ENCODE measurements at places on chromosomes 1 and 21.

DNA sequence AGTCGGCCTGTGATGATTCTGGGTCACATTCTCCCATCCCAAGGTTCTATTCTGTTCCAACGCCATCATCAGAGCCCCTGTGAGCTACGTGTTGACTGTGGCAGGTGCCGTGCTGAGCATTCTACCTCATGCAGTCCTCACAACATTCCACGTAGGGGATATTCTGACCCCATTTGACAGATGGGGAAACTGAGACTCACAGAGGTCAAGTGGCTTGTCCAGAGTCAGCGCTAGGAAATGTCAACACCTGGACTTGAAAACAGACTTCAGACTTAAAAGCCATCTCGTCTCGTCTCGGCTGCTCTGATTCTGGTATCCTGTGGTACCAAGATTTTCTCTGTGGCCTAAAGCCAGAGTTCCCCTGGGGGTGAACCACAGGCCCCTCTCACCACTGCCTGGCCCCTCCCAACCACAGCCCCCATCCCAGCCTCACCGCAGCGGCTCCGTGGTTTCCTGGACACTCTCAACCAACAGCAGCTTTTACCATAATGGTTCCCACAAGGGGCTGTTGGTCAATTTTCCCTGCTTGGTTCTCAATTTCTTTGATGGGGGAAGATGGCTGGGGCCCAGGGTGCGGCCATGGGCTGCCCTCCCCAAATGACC is 39.6 kb downstream of the SDC3 start:
- DNase-seq: peak; percentile 52

GRCh38 chr1:176515310-176515709 is 52.3 kb downstream of the PAPPA2 start:
- no peak for DNase-seq

GRCh38 chr21:38177919-38178652 is 78.7 kb upstream of the KCNJ15 start:
- no peak for DNase-seq

DNA sequence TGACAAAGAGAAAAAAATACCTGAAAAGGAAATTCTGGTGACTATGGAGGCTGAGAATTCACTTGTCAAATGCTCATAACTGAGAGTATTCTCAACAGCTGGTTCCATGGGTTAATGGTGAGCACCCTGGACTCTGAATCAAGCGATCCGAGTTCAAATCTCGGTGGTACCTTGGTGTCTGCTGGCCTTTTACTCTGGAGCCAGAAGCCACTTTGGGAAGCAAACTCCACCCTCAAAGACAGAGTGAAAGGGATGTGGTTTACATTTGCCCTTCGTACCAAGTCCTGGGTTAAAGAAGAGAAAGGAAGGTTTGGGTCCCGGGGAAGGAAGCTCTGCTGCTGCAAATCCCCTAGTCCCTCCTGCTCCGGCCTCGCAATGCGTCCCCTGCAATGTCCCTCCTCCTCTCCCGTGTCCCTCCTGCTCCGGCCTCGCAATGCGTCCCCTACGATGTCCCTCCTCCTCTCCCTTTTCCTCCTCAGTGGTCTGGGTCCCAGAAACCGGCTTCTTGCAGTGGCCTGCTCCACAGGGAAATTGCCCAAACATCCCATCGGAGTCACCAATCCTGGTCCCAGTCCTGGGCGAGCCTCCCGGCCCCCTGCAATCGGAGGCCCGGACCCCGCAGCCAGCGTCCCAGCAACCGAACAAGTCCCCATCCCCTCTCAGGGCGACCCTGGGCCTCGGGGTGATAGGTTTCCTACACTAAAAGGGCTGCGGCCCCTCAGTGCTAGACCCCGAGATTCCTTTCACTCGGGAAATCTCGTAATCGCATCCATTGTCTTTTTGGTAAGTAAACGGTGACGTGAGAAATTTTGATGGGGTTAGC is 129.4 kb downstream of the PPIAL4G start:
- peak; percentile 70 for DNase-seq

DNA sequence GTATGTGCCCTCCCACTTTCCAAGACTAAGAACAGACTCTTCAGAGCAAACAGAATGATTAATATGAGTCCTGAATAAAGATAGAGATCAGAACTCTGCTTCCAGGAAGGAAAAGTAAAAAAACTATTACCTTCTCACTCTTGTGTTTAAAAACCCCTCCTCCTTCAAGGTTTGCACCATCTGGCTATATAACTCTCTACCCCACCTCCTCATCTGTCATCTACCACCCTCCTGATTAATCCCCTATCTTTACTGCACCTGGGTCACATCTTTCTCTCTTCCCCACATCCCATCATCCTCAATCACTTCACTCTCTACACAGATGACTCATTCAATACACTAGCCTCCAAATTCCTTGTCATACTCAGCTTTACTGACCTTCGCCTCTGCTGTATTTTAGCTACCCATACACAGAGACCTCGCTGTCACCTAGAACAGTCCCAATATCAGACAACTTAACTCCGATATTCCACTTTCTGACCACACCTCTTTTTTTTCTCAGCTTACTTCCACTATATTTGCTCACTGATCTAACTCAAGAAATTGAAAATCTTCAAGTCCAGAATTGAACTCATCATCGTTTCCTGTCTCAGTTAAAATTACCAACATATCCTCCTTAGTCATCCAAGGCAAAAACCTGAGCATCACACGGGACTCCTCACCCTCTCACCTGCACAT is 3.7 kb downstream of the SCMH1 start:
- peak; percentile 66 for DNase-seq

- DNase-seq: no peak
Measured at GRCh38 chr1:65255035-65255655, 54.2 kb upstream of the DNAJC6 start.

GRCh38 chr1:71080230-71080738 is 551 bp downstream of the ZRANB2 start:
- peak; percentile 36 for DNase-seq

GRCh38 chr1:86324130-86324822 is 71.8 kb downstream of the ODF2L start:
- no peak for DNase-seq

GRCh38 chr1:8284127-8284526 is 33.8 kb upstream of the SLC45A1 start:
- no peak for DNase-seq

DNA sequence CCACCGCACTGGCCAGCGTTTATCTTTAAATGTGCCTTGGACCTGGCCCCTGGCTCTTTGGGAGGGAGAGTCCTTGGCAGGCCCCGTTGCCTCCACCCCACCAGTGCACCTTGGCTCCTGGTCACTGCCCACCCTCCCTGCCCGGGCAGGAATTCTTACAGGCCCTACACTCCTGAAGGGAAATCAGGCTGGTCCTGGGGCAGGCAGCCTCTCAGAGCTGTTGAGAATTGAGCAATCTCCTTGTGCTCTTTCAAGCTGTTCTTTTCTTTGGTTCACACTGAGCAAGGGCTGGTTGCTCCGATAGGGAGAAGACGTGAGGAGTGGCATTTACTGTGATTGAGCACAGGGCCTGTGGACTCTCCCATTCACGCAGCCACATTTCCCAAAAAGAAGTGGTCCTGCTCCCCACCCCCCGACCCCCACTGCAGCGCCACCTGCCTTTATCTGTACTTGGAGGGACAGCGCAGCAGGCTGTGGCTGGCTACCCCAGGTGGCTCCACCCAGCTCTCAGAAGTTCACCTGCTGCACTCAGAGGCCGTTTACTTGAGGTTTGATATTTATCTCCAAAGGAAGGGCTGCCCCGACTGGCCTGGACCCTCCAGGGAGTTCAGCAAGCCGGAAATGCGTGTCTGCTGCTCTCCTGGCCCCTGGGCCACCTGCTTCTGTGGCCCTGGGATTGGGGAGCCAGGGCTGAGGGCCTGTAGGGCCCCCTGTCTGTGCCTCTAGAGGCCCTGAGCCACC is 47.8 kb downstream of the SKI start:
- no peak for DNase-seq

DNA sequence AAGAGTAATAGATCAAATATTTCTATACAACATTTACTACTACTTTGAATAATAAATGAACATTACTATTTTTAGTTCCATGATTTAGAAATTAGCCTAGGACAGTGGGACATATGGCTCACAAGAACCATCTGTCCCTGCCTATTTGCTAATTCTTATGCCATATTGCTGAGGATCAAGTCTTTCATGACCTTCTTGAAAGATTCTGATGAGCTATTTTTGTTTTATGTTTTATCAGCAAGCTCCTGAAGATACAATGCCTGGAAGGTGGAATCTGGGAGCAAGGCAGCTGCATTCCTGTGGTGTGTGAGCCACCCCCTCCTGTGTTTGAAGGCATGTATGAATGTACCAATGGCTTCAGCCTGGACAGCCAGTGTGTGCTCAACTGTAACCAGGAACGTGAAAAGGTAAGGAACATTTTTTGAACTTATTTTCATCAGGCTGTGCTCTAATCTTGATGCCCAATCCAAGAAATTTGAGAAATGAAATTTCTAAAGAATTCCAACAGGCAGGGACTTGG is 326.7 kb downstream of the PAPPA2 start:
- DNase-seq: no peak

DNA sequence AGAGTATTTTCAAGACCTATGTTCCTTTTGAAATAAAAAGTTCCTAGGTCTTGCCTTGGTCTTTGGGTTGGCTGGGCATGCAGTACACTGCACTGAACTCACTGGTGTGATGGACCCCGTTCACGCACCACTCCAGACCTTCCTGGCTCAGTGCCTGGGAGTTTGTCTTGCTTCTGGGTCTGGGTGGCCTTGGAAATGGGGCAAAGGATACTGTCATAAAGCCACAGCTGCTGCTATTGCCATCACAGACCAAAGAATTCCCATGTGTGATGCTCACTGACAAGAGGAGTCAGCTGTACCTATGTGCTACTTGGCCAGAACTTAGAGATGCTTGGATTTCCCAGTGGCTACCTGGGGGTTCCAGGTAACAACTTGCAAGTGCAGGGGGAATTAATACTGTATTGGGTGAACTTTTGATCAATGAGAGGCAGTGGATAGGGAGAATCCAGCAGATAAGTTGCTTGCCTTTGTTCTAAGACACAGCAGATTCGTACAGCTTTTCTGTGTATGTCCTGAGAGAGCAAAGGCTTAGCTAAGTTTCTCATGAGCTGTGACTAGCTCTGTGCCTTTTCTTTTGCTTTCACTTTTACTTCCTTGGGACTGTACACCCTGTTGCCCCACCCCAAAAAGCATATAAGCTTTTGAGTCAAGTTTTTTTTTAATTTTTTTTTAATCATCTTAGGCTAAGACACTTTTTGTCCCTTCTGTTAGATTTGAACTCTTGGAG is 115.3 kb downstream of the RUNX1 start:
- DNase-seq: peak; percentile 58

DNA sequence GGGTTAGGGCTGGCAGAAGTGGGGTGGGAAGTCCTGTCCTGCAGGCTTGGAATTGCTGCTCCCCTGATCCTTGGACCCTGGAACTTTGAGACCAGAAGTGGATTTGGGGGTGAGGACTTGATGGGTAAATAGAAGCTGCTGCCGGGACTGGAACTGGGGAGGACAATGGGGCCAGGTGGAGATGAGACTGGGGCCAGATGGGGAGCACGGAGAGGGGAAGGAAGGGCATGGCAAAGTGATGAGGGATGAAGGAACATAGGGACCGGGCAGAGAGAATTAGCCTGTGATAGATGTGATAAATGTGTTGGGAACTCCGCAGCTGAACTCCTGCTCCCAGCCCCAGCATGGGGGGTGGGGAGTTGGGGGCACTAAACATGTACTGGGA is 637 bp downstream of the NHLH1 start:
- DNase-seq: no peak

DNA sequence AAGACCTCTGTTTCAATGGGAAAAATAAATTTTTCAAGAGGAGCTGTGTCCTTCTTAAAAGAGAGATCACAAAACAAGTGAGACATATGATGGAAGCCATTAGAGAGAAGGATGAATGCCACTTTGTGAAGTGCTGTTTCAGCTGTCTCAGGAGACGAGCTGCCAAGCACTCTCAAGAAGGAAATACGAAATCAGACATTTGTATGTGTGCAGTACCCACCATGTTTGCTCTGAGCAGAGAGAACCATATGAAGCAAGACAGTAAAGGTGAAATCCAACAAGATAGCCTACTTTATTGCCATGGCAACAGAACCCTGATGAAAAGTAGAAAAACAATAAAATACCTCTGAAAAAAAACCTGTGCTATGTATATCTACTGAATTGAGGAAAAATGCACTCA is 168.1 kb downstream of the AMY1C start:
- no peak for DNase-seq

- DNase-seq: no peak
Measured at GRCh38 chr1:31584869-31585735, 8.8 kb downstream of the TINAGL1 start.

DNA sequence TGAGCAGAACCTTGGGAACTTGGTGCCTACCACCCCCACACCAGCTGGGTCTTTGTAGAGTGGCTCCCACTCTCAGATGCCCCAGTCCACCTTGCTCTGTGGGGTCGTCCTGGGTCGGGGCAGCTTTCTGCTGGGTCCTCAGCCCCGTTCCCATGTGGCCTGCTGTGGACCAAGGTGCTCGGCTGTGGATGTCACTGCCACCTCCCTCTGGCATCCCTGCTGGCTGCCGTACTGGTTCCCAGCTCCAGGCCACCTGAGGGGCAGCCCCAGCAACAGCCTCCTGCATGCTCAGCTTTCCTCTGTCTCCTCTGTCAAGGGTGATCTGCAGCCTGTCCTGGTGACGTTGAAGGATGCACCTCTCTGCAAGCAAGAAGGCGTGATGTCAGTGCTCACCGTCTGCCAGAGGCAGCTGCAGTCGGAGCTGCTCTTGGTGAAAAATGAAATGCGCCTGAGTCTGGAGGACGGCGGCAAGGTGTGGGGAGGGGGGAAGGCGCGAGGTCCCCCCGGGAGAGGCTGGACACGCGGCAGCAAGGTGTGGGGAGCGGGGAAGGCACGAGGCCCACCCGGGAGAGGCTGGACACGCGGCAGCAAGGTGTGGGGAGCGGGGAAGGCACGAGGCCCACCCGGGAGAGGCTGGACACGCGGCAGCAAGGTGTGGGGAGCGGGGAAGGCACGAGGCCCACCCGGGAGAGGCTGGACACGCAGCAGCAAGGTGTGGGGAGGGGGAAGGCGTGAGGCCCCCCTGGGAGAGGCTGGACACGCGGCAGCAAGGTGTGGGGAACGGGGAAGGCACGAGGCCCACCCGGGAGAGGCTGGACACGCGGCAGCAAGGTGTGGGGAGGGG is 45.9 kb upstream of the DIP2A start:
- no peak for DNase-seq

- DNase-seq: no peak
Measured at GRCh38 chr1:77594366-77595112, 87.9 kb downstream of the ZZZ3 start.

GRCh38 chr1:30694280-30695175 is 28.9 kb downstream of the MATN1 start:
- no peak for DNase-seq

DNA sequence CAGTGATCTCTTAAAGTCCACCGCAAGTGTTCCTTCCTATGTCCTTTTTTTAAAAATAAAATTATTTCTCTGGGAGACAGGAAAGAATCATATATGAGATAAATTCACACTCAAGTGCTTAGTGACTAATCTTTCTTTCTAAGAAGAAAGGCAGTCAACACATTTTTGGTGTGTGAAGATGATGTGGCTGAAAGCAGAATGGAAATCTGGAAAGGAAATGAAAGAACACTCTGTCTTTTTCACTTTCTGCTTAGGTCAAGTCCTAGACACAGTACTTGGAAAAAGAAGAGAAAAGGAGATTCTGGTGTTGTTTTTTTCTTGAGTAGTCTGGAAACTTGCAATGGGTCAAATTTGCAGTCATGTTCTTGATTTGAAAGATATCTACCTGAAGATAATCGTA is 45.5 kb upstream of the PRRX1 start:
- peak; percentile 4 for DNase-seq

GRCh38 chr1:107740579-107740978 is 224.4 kb downstream of the VAV3 start:
- DNase-seq: no peak
